Stimulated activated CD8-positive, alpha-beta memory T cell treated with anti-CD3 and anti-CD28 coated beads, Interleukin-2, amount 100 ng/mL, for 1 hour (primary cell): ENCODE measurements at places on chromosomes 11 and 22.

DNA sequence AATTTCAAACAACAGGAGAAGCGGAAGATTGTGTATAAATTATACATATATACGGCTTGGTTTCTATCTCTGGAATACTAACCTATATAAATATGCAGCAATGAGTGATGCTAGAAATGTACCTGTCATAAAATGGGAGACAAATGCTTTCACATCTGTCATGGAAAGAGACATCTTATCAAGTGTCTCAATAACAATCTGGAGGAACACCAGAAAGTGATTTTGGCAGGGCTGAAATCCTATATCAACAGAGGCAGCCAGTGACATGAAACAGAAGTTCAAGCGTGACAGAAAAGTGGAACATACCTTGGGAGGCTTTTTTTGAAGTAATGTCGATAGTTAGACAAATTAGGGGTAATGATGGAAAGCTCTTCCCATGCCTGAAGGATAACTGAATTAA lies 834.6 kb downstream of the JRKL start:
- DNase-seq = no peak

DNA sequence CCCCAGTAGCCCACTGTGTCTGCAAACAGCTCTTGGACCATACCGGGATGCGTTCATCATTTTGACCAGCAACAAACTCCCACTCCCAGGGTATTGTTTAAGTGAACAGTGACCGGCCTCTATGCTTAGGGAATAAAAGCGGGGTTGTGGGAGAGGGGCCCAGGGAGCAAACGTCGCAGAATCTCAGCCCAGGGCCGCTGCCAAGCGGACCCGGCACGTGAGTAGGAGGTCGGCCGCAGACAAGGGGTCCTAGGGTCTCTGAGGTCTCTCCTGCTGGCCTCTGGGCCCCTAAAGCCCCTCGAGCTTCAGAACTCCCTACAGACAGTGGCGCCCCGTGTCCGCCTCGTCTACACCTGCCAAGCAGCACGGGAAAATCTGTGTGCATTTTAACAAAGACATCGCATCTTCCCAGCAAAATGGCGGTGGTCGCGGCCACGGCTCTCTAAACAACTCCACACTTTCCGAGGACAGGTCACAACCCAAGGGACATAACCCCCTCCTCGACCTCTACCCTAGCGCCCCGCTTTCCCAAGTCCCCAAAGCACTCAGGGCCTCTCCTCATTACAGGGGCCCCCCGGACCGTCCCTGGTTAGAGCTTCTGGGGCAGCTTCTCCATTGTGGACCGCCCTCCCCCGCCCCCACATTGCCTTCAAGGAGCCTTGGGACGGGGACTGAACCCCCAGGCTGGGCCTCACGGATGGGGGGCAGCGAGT lies 3.9 kb upstream of the GCAT start:
- DNase-seq = no peak

DNA sequence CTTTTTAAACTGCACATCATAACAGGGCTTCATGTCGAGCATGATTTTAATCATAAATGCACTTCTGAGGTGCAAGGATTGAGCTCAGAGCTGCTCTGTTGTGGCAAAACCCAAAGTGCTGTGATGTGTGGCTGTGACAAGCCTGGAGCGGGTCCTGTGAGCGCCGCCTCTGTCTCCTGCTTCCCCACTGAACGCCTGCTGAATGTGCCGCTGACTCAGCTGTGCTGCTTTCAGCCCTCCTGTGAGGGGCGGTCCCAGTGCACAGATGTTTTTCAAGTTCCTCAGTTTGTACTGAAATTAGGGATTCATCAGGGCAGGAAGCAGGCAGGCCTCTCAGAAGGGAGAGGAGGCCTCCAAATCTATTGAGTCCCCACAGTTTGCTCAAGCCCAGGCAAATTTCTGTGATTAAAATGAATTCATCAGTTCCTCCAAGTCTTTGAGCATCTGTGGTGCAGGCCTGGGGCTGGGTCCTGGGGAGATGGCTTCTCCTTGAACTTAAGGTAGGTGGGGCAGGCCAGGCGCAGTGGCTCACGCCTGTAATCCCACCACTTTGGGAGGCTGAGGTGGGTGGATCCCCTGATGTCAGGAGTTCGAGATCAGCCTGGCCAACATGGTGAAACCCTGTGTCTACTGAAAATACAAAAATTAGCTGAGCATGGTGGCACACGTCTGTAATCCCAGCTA lies 3.0 kb upstream of the GTSE1 start:
- DNase-seq = no peak

- DNase-seq = no peak
Observed at GRCh38 chr11:2218031-2218633, 46.5 kb upstream of the TH start.

- no peak for DNase-seq
Observed at GRCh38 chr11:46302866-46303265, 25.4 kb downstream of the CREB3L1 start.
